Cortex of kidney (tissue), 1 donor: ENCODE measurements at places on chromosomes 6 and 20.

DNA sequence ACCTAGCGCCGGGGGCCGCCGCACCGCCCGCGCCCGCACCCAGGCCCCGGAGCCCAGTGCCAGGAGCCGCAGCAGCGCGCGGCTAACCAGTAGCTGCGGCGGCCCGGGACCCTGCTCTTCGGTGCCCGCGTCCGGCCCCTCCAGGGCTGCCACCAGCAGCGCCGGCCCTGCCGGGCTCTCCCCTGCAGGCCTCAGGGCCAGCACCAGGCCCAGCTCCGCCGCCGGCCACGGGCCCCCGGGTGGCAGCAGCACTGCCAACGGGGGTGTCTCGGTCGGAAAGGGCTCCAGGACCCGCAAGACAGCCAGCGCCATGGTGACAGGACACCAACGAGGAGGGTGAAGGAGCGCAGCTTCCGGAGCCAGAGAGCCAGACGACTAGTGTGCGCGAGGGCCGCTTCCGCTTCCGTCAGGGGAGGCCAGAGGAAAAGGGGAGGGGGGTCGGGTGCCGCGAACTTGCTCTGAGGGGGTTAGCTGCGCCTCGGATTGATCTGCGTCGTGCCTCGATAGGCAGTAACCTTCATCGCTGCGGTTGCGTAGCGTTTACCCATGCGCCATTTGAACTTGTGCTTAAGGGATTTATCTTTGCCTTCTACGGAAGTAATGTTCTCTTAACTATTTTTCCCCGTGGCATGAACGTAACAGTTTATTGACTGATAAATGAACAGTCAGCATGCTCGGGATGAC lies at the start of gene PEX6:
Gene PEX6 (minus strand): TSS at position 343 of the 684 bp plus-strand sequence. CDS start 31 bp downstream, at position 312.
- no peak for DNase-seq

DNA sequence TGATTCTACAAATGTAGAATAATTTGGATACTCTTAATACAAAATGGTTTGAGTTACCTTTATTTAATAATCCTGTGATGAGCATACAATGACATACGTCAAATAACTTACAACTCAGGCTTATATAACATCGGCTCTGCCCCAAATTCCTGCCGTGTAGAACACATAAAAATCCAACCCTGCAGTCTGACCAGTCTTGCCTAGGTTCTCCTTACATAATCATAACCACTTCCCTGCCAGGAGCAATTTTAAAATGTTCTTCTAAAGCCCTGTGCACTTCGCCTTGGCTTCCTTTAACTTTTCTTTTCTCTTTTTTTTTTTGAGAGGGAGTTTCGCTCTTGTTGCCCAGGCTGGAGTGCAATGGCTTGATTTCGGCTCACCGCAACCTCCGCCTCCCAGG lies 16.2 kb upstream of the IER3 start:
- no peak for DNase-seq

GRCh38 chr20:64101731-64102621 lies 5.4 kb downstream of the NPBWR2 start:
- DNase-seq = no peak

DNA sequence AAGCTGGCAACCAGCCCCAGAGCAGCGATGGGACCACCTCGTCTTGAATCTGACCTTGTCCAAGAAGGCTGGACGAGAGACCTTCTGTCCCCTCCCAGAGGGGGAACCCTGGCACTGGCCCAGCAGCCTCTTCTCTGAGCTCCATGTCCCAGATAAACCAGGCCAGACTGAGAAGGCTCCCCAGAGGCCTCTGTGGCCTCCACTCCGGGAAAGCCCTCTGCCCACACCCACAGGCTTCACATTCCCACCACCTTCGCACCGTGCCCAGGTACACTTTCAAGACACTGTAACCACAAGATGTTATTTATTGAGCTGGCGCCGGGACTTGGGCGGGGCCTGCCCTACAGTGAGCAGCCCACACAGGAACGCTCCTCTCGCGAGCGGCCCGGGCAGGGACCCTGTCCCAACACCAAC lies 33.2 kb downstream of the ADA start:
- no peak for DNase-seq

DNA sequence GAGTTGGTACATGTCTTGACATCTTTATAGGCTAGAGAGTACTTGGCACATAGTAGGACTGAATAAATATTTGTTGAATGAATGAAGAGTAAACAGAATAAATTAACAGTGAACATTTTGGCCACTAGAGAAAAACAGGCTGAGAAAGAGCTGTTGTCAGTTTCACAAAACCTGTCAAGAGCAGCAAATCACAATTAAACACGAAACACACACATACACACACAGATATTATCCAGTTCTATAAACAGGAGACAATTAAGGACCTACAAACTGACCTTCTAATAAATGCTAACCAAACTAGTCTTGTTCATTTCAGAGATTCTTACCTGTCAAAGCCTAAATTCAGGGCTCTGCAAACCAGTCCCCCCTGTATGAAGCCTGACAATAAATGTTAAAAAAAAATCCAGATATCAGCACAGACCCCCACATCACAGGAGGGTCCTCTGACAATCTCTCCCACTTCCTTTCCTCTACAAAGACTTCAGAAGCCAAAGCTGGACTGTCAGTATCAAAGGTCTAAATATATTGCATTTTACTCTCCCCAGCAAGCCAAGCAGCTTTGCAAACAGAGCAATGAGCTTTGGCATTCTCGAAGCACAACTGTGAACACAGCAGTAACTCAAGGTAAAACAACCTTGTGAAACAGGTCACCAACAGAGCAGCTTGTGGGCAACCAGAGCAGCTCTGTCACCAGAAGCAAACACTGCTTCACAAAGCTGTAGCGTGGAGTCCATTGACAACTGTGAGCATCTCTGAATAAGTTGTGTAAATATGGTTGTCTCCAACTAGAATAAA lies 229.9 kb downstream of the TBXT start:
- DNase-seq = no peak

DNA sequence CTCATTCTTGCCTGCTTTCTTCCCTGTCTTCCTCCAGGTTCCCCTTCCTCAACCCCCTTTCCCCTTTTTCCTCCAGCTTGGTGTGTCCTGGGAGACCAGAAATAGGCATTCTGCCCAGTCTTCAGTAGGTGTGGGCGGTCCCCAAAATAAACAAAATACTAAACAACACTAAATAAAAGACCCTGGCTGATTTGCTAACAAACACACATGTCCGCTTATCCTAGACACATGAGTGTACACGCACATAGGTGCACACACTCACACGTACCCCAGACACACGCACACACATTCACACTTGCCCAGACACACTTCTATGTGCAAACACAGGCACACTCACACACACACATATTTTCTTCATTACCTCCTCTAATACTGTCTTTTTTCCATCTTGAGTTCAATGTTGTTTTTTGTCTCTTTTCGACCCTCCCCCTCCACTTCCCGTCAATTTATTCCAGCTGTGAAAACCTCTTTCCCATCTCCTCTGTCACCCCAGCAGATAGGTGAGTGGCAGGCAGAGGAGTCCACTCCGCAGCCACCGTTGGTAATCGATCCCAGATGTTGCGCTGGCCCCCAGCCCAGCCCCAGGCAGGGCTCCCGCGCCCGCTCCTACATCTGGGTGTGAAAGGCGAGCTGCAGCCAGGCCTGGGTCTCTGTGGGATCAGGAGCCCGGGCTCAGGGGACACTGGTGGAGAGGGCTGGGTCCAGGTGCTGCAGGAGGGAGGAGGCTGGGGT lies 56.9 kb upstream of the FOXP4 start:
- DNase-seq = no peak

- no peak for DNase-seq
Observed at GRCh38 chr20:572727-573126, 29.1 kb upstream of the CSNK2A1 start.

DNA sequence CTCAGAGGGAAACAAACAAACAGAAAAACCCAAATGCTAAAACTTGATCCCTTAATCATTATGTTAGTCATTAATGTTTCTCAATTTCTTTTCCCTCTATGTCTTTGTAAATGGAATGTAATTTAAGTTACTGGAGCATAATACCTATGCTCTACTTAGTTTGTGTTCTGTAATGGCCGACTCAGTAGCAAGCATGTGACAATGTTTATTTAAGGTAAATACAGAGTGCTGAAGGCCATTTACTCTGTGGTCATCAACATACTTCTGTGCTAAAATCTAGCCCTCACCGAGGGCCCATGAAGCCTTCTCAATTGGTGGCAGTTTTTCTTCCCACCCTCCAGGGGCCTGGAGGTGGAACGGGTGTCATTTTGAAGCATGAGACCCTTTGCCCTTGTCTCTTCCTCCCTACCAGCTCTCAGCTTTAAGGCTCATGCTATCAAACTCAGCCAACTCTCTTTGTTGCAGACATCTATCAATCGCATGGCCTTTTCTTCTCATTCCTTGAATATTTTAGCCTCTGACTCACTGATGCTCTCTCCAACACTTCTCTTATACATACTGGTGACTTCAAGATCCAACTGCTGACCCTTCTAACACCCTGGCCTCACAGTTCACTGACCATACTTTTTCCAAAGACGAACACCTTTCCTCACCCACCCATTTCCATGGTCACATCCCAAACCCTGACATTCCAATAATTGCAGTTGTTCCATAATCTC lies 48.2 kb downstream of the STX7 start:
- DNase-seq = no peak
